ENCODE measurements at places on chromosomes 11 and 22.

DNA sequence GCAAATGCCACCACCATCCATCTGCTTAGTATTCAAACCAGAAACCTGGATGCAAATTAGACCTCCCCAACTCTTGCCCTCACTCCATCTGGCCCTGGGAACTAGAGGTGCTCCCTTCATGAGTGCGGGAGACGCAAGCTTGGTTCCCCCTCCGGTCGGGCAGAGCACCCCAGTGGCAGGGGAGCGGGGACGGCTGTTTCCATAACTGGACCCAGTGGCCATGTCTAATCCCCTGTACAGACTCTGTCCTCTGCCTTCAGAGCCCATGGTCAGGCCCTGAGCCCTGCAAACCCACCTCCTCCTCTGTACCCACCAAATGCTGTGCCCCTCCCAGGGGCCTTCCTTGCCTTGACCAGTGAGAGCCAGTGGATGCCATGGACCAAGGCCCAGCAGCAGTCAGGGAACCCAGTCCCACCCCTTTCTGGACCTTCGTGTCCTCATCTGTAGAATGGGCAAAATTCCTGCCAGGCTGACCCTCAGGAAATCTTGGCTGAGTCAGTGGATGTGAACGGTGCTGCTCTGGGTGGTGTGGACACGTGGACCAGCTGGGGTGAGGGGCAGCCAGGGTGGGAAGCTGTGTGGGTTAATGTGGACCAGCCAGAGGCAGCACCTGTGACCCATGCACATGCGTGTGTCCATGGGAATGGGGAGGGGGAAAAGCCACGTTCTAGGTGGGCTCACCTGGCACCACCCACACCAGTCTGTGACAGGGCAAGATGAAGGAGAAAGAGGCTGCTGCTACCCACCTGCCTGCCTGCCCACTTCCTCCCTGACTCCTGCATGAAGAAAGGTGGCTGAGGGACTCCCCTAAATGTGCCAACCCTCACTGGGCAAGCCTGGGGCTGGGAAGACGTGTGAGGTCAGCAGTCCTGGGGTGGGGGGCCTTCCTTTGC, 72.8 kb downstream of the LRRC32 start:
- no peak for DNase-seq

DNA sequence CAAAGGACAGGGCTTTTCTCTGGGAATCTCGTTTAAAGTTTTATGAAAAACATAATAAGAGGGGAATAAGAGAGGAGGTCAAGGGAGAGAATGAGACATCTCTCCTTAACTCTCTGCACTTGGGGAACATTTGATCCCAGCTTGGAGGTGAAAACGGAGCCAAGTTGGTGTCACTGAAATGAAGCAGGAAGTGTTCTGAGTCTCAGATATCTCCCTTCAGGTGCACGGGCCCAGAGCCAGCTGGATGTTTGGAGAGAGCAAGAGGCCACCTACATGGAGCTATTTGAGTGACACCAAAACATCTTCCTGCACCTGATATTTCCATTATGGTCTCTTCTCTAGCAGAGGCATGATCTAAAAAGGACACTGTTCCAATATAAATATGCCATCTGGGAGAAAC, 85.7 kb downstream of the BLID start:
- DNase-seq, result no peak

GRCh38 chr22:32632512-32633315, 158.1 kb downstream of the FBXO7 start:
- no peak for DNase-seq

DNA sequence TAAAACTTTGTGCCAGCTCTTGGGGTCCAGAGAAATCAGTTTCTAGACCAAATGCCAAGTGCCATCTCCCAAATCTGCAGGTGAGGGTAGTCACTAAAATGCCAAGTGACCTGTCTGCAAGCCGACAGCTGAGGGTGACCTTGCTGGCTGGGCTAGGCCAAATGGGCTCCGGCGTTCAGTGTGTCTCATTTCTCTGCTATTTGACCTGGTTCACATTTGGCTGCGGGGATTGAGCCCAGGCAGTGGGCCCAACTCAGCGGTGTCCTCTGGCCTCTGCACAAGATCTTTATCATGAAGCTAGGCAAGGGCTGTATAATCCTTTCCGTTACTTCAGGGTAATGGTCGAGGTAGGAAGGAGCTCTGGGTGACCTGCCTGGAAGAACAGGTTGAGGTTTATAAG, 87.5 kb downstream of the SNX19 start:
- DNase-seq, result no peak

GRCh38 chr22:49422701-49423100, 405.0 kb downstream of the BRD1 start:
- no peak for DNase-seq

- no peak for DNase-seq
Observed at GRCh38 chr11:45097721-45098493, 48.5 kb upstream of the PRDM11 start.

DNA sequence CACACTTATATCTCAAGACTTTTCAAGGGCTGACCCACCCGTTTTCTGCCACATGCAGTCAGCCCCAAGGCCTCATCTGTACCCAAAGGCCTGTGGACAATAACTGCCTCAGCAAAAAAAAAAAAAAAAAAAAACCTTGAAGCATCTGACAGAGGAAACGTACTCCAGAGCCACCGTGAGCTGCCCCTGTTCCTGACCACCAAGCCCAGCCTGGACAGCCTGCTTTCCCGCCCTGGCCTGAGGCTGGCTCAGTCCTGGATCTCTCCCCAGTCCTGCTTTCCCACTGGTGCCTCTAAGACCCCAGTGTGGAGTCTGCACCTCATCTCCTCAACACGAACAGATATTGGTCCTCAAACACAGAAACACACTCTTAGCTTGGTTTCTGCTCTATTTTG, 66.5 kb downstream of the SLC35F2 start:
- DNase-seq, result no peak

- DNase-seq, result no peak
Observed at GRCh38 chr11:120430146-120430545, 81.4 kb upstream of the GRIK4 start.

GRCh38 chr11:128764424-128765095, 70.7 kb downstream of the FLI1 start:
- DNase-seq, result peak; percentile 64

GRCh38 chr22:39974065-39974464, 13.9 kb downstream of the TMA7B start:
- no peak for DNase-seq

DNA sequence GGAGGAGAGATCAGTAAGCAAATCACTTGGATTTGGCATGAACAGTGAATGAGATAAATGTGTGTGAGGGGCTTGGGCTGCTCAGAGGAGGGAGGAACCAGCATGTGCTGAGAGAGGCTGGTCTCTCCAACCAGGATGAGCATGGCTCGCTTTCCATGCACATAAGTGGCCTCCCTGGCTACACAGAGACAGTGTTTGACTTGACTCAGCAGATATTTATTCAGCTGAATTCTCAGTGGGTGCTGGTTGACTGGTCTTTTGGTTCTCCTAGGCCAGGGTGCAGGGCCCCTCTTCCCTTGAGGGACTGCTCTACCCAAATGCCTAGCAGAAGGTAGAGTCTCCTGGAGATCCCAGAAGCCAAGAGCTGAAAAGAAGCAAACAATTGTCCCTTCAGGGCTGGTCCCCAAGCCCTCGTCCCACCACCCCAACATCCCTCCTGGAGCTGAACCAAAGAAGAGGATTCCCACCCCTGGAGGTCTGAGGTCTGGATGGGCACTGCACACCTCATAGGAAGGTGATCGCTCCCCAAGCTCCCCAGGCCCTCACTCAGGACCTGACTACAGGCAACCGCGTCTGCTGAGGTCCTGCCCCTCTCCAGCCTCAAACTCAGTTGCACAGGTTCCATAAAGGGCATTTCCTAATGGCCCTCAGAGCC, 3.3 kb upstream of the TRIM29 start:
- DNase-seq, result no peak

DNA sequence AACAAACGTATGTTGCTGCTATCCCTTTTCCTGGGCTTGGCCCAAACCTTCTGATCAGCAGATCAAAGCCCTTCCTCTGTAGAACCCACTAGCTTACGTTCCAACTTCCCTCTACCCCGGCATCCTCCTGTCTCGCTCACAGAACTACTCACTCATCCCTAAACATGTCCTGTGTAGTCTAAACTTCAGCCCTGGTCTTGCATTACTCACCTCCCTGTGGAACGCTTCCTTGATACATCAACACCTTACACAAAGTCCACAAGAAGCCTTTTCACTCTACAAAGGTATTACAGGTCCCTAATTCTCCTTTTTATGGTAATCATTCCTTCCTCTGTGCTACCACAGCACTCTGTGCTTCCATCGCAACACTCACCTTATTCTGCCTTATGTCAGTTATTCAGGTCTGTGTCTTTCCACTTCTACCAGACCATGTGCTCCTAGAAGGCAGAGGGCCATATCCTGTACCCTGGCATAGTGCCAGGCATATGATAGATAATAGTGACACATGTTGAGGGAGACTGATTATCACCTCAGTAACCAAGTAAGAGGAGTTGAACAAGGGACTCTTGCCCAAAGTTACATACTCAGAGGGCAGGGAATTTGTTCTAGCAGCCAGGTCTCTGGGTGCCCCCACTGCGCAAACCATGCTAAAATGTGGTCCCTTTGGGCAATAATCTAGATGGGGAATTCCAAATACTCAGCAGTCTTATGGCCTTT, 41.6 kb downstream of the USP35 start:
- DNase-seq, result no peak

- DNase-seq, result no peak
Observed at GRCh38 chr22:46011627-46012181, 34.7 kb upstream of the WNT7B start.

GRCh38 chr22:47203554-47203991, 441.1 kb downstream of the TBC1D22A start:
- no peak for DNase-seq

DNA sequence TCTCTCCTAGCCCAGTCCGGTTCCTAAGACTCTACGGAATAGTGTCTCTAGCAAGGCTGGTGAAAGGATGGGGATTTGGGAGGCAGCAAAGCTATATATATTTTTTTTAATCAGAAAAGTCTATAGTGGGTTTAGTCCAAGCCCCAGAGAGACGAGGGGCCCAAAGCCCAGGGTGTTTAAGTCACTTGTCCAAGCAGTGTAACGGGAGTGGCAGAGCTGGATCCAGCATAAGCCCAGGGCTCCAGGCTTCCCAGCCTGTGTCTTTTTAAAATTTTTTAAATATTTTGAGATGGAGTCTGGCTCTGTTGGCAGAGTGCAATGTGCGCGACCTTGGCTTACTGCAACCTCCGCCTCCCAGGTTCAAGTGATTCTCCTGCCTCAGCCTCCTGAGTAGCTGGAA, 6.8 kb downstream of the GRIK4 start:
- no peak for DNase-seq

DNA sequence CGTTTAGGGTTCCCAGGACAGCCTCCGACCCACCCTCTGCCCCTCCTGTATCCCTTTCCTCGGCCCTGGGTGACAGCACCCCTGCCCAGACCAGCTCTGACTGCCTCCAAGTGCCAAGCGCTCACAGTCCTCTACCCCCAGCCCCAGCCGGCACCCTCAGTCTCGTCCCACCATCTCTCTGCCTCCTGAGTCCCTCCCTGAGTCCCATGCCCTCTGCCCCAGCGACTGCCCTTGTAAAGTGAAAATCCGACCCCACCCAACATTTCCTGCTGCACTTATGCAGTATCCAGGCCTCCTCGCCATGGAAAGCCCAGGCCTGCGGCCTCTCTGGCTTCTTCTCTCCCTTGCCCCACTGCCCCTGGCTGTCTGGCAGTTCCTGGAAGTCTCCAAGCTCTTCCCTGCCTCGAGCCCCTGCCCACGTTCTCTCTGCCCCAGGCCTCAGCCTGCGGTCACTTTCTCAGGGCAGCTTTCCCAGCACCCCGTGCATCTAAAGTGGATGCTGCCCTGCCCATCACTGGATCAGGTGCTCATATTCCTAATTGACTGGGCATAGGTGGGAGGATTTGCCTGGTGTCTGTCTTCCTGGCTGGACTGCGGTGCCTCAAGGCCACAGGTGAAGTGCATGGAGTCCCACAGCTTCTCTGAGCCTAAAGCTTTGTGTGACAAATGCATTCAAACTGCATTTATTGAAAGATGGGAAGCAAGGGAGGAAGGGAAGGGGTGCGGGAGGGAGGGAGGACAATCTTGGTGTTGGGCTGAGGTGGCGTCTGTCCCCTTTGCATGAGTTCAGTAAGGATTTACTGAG, 17.7 kb upstream of the IL2RB start:
- DNase-seq, result no peak

- DNase-seq, result no peak
Observed at GRCh38 chr22:28398355-28398754, 281.3 kb downstream of the TTC28 start.

DNA sequence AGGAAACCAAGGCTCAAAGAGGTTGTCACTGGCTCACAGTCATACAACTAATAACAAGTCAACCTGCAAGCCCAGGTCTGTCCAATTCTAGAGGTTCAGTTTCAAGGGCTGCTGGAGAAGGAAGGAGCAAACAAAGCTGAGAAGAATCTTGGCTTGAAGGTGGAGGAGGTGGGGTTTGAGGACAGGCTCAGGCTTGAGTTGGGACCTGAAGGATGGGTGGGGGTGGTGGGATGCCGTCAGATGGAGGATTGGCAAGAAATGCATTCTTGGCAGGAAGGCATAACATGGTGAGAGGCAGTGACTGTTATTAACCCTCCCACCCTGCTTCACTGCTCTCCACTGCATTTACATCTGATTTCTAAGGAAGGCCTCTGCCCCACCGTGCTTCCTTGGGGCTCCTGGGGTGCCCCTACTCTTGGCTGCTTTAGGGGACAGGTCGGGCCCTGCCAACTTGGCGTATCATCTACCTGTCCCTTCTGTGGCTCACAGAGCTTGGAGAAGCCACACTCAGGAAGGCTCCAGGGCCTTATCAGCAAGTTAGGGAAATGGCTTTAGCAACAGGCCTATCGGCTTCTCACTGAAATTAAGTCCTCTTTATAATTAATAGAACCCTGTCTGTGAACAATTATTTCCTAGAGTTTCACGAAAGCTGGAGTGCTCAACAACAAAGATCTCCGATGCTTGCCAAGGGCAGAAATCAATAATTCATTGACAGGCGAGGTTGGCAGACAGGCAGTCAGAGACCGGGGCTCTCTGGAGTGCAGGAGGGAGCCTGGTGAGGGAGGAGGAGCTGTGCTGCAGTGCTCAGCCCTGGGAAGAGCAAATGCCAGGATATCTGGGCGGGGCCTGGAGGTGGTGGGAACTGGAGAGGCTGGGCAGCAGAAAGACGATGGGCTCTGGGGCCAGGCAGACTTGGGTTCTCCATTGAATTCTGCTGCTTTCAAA, 84.9 kb upstream of the NARS2 start:
- no peak for DNase-seq

DNA sequence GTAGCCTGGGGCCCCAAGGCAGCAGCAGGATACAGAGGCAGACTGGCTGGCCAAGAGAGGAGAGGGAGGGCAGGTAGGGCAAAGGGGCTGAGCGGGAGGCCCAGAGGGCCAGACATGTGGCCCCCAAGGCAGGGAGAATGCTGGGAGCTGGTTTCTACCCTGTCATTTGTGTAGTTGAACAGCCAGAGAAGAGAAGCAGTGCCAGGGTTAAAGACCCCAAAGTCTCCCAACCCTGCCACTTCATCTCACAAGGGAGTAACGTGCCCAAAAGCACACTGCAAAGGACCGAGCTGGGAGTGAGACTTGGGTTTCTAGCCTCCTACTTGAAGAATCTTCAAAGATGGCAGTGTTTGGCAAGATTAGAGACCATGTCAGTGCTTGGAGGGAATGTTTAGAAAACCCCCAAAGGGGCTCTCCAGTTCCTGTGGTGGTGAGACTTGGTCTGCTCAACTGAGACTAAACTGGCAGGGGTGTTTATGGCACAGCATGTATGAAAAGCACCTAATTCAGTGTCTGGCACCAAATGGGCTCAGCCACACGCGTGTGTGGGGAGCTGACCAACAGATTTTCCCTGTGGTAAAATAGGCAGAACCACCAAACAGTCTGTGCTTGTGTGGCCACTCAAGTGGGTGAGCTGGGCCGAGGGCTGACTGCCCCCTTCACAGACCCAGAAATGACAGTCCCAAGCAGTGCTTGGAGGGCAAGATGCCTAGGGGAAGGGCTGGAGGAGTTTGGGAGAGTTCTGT, 68.2 kb upstream of the CLTCL1 start:
- no peak for DNase-seq

GRCh38 chr22:22961574-22961973, 74.0 kb downstream of the IGLL5 start:
- no peak for DNase-seq

All from NCI-H748 treated with DMSO at 0.1 percent for 48 hours (cell line).